Hematopoietic multipotent progenitor cell treated with erythropoietin and hydrocortisone succinate and interleukin-3 and kit ligand, for 15 days (in vitro differentiated cells): ENCODE measurements at places on chromosomes 3 and 15.

- DNase-seq, result no peak
Observed at GRCh38 chr3:167521006-167521355, 47.1 kb upstream of the SERPINI2 start.

GRCh38 chr15:33343275-33343674 is 32.5 kb downstream of the RYR3 start:
- no peak for DNase-seq

- DNase-seq, result no peak
Observed at GRCh38 chr3:41464401-41464800, 265.1 kb downstream of the CTNNB1 start.

DNA sequence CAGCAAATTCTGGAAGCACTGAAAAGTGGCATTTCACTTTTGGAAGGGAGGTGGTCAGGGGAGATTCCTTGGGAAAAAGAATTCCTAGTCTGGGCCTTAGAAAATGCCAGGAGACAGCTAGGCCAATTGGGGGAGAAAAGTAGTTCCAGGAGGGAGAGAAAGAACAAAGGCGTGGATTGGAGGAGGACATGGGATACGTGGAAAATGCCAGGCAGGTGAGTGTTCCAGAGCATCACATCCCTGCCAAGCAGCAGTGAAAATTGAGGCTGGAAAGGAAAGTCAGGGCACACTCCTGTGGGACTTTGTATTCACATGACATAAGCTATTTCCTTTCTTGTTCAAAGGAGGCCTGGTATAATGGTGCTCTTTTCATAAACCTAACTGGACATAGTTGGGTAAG is 134.5 kb upstream of the WNT5A start:
- DNase-seq, result no peak

- no peak for DNase-seq
Observed at GRCh38 chr3:32614956-32615355, 44.3 kb upstream of the DYNC1LI1 start.

DNA sequence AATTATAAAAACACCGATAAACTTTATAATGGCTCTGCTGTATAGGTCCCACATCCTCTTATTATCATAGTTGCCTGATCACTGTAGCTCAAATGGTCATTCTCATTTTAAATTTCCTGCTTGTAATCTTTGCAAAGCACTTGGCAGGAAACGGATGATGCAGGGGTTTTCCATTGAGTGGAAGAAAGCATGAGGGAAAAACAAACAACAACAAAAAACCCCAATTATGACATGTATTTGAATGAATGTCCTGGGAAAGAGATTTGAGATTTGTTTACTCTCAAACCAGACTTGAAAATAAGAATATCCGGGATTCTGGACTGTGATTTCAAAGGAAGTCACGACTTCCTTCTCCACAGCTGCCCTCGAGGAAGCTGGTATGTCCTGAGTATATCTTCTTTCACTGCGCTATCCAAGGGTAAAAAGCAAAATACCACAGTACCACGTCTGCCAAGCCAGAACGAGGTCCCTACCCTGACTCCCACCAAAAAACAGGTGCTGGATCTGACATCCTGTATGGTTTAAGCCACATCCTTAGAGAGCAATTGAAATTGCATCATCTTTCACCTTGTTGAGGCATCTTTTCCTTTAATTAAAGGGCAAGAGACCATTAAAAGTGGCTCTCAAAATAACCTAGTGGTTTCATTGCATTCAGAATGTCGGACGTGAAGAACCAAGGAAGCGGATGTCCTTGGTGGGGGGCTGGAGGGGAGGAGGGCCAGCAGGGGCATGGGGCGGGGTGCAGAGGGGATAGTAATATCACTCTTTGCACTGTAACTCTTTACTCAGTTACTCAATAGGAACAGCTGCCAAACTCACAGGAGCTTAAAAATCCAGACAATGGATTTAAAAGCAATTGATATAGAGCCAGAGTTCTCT is 13.5 kb upstream of the TIPIN start:
- no peak for DNase-seq

DNA sequence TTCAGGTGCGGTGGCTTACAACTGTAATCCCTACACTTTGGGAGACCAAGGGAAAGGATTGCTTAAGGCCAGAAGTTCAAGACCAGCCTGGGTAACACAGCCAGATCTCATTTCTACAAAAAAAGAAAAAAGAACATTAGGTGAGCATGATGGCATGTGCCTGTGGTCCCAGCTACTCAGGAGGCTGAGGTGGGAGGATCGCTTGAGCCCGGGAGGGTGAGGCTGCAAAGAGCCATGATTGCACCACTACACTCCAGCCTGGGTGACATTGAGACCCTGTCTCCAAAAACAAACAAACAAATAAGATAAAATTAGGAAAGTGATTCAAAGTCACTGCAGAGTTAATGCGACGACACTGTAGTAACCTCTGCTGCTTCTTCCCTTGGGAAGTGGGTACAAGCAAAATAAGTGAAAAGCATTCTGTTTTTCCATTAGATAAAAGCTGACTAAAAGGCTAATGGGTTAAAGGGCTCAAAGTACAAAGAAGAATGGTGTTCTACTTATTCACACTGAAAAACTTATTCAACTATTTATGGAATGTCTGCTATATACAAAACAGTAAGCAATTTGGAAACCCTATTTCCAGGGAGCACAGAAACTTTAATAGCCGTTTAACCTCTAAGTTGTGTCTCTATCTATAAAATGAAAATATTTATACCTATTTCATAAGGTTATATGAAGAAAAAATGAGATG is 8.0 kb upstream of the RPS27L start:
- DNase-seq, result no peak
